ENCODE measurements at places on chromosomes 2 and 18.

GRCh38 chr2:171406044-171406443, 27.7 kb downstream of the METTL8 start:
- DNase-seq = no peak

GRCh38 chr18:60892855-60893254, 440.4 kb upstream of the CDH20 start:
- no peak for DNase-seq

DNA sequence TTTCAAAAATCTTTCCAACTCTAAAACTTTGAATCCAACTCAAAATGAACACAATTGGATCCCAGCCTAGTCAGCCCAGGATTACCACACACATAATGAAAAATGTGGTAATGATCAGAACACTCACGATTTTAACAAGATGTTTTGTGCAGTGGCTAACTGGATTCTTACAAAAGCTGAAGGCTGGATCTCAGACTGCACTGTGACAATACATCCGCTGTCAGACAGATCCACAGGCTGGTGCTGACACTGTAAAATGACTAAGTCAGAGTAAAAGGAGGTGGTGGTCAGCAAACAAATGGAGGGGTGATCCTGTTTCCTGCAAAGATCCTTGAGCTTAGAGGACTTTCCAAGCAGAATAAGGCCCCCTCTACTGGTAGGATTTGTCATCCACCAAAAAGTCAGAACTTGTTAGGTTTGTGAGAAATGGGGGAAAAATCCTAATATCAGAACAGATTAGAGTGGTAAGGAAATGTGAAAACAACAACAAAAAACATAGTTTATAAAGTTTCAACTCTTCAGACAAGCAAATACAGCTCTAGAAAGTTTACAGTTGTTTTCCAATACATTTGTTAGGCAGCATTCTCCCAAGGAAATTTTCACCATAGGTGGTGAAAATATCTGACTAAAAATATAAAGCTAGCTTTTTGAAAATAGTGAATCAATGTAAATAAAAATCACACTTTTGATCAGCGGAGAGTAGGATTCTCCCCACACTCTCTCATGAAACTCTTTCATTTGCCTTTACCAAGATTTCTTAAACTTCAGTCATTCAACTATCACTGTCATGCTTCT, 211.9 kb downstream of the AGPS start:
- no peak for DNase-seq

DNA sequence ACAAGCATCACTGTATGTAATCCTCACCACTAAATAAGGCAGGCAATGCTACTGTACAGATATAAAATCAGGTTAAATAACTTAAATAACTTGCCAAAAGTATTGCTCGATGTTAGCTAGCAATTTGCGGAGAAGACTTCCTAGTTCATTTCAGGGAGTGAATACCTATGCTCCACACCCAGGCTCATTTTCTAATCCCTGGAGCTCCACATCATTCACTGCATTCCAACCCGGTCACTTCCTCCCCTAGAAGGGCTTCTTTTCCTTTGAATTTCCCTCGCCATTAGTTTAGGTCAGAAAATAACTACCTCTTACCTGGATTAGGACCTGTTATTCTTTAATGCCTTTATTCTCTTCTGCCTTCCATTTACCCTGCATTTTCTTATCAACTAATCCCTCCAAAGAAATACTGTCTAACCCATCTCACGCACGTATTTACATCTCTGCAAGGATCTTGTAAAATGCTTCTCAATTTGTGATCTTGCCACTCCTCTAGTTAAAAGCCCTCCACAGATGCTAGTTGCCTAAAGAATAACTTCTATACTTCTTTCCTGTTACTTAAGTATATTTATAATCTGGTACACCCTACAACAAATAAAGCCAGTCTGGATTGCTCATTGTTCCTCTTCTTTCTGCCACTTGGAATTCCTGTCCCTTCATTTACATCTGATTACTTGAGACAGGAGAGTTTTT, 599.8 kb downstream of the NRXN1 start:
- DNase-seq = no peak

DNA sequence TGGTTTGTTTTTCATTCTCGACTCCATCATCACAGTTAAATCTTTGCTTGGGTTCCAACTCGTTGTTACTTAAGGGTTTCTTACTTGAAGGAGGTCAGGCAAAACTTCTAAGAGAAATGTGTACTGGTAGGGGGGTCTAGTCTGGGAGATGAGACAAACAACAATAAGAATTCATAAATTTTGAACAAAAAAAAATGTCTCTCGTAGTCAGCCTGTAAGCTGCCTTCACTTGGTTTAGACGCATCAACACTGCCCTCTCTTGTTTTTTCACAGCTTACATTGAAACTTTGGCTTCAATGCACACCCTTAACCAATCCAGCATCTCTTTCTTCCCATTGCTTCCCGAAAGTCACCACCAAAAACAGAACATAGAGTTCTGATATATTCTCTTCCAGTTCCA, 576.4 kb upstream of the PIK3C3 start:
- peak; percentile 7 for DNase-seq

All from MG63 (cell line).